Right hindlimb (tissue), 1 donor: ENCODE measurements at places on chromosomes 7 and 10.

- peak; percentile 57 for DNase-seq
Measured at GRCh38 chr10:77949167-77949566, 22.6 kb upstream of the DLG5 start.

GRCh38 chr10:120131183-120131582 lies 238.7 kb downstream of the SEC23IP start:
- peak; percentile 56 for DNase-seq

DNA sequence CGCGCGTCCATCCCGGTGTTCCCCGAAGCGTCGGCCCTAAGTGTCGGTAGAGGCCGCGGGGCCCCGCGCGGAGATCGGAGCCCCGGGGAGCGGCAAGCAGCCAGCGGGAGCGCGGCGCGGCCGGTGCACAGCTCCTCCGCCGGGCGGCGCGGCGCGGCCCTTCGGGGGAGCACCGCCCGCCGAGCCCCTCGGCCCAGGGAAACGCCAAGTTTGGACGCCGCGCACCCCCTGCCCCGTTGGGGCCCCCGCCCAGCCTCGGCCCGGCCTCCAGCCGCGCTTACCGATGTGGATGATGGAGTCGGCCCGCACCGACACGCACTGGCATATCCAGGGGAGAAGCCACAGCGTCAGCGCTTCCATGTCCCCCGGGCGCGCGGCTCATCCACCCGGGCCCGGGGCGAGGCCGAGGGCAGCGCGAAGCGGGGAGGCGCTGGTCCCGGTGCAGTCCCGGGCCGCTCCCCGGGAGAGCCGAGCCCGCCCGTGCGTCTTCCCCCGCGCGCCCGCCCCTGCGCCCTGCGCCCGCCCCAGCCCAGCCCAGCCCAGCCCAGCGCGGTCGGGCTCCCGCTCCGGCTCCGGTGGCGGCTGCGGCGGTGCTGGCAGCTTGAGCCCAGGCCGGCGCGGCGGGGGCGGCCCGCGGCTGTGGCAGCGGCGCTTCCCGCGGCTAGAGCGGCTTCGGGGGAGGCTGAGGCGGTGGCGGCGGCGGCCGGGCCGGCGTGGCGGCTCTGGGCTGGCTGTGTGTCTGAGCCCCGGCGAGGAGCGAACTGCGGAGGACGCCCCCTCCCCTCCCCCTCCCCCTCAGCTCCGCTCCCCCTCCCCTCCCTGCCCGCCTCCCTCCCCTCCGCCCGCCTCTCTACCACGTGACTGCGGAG lies at the start of gene GRID1:
GRID1 (minus strand) TSS at position 763 of the 869 bp plus-strand sequence.
- DNase-seq: peak; percentile 78

DNA sequence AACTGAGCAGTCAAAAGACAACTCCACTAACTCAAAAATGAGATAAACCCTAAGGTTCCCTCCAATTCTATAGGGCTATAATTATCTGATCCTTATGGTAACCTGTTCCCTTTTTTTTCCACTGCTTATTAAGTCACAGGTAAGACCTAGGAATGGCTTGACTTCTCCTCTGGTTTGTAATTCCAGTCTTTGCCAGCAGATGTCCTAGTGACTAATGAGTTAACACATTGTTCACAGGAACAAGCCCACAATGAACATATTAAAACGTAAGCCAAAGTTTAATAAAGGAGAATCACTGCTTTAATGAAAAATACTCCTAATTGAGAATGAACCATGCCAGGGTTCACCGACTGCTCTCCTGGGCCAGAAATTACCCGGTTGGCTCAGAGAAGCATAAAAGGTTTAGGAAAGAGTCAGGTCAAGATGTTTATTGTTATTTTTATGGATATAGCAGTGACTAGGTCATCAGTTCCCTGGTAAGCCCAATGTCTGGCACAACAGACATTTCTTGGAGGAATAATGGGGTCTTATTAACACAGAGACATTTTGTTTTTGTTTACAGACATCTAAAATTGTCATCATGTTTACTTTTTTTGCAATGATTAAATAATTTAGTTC lies 120.1 kb downstream of the ELAPOR2 start:
- no peak for DNase-seq

- DNase-seq: no peak
Measured at GRCh38 chr10:95841661-95842498, 65.9 kb upstream of the CC2D2B start.

DNA sequence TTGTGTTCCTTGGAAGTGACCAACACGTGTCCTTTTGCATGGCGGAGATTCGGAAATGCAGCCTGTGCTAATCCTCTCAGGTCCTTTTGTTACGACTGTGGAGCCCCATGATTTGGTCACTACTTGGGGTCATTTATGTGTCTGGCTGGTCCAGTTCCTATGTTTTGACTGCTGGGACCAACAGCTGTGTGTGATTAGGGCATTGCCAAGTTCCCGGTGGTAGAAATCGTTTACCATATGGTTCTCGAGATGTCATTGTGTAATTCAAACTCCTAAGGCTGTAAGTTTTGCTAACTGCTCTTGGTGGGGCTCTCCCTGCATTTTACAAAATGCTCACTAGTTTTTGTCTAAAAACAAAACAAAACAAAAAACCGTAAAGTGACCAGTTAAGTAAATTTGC lies 62.0 kb downstream of the CCNY start:
- DNase-seq: peak; percentile 37
